ENCODE measurements at places on chromosomes 11 and 22. TPM values are rescaled to one million over a fixed set of nuclear protein-coding genes. Genes with fewer than 3 reads are reported as not detected.

Gene TSKU
- 15.2 TPM for total RNA-seq

Gene MCM5
- 87.8 TPM for total RNA-seq

Gene OR56B1
- not detected for total RNA-seq

Gene CATSPERZ
- not detected for total RNA-seq

Gene OR8A1
- total RNA-seq = not detected

Gene TM7SF2
- 14.7 TPM for total RNA-seq

Gene EHF
- 0.28 TPM for total RNA-seq

Gene ZPR1
- total RNA-seq = 38.9 TPM

Gene PRMT3
- 11.8 TPM for total RNA-seq

Gene MRGPRX4
- not detected for total RNA-seq

Gene ACRV1
- not detected for total RNA-seq

Gene C11orf86
- total RNA-seq = not detected

Gene NDUFC2
- 109 TPM for total RNA-seq

Gene MAFF
- 41.6 TPM for total RNA-seq

All from regular cardiac myocyte (primary cell).